ENCODE measurements at places on chromosomes 11 and 22.

GRCh38 chr11:110026858-110027626 lies 66.2 kb upstream of the ZC3H12C start:
- no peak for DNase-seq

DNA sequence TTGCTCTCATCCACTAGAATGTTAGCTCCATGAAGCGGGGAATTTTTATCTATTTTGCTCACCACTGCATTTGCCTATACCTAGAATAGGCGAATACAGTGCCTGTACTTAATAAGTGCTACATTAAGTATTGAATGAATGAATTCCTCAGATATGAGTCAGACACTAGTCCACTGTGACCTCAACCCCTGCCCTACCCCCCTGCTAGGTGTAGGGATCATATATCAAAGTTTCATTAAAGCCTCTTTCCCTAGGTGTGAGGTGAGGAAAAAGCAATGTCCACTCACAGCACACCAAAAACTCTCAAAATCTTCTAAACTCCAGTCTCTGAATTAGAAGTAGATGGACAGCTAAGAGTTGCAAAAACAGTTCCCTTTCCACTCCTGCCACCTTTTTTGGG lies 9.8 kb upstream of the PSMA1 start:
- no peak for DNase-seq

DNA sequence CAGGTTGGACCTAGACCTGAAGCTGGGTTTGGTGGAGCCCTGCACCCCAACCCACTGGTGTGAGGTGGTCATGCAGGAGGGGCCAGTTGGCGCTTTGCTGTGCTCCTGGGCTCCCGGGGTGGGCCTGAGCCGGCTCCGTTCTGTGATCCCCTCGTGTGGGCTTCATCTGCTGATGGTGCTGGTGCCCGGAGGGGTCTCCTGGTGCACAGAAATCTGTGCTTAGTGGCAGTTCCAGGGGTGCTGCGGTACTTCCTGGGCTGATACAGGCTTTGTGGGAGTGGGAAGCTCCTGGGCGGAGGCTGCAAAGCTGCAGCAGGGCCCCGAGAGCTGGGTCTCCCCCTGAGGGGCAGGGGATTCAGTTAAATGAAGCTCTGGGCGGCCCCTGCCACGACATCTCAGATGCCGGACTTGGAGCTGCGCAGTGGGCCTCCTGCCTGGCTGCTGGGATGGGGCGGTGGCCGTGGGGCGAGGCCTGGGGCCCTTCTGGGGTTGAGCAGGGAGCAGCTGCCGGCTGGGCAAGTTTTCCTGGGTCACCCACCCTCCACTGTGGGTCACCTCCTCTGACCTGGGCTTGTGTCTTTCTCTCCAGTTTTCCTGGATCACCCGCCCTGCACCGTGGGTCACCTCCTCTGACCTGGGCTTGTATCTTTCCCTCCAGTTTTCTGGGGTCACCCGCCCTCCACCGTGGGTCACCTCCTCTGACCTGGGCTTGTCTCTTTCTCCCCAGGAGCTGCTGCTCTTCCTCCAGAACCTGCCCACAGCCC lies 410.5 kb downstream of the TBC1D22A start:
- DNase-seq: peak; percentile 29

- DNase-seq: no peak
Measured at GRCh38 chr11:57144531-57145320, 37.0 kb upstream of the LRRC55 start.

DNA sequence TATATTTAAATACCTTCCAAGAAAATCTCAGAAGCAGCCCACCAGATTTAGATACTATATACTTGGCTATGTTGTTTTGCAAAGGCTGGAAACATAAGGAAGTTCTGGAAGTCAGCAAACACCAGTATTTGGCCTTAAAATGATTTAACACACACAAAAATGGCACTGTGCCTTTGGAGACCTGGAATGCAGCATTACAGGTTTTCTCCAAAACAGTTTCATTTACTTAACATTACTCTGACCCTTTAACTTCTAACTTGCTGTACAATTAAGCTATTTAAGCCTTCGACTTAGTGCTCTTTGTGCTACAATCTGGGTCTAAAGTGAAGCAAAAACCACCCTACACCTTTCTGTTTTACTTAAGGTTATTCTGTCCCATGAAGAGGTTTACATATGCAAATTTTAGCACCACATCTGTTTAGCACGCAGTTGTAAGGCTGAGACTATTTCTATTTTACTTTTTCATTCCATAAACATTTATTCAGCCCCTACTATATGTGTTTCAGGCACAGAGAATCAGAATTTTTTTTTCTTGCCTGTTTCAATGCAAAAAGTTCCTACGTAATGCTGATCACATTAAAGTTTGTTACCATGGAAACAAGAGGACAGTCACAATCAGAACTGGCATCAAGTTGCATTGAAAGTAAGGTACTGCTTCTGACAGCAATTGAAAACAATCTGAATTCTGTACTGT lies 70.3 kb downstream of the MAML2 start:
- no peak for DNase-seq

DNA sequence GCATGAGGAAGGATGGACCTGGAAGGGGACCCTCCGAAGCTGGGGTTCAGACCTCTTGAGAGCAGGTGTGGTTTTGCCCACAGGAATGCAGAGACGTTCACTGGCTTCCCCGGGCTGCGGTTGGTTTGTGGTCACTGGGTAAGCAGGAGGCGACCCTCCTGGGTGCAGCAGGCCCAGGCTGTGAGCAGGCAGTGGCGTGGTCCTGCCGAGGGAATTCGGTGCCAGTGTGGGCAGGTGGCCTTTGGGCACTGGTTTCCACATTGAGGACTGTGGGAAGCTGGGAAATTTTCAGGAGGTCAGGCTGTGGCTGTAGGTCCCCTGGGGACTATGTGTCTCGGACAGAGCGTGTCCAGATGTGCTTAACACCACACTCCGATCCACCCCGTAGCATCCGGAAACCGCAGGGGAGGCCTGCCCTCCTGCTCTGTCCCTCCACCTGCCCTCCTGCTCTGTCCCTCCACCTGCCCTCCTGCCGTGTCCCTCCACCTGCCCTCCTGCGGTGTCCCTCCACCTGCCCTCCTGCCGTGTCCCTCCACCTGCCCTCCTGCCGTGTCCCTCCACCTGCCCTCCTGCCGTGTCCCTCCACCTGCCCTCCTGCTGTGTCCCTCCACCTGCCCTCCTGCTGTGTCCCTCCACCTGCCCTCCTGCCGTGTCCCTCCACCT lies 27.5 kb downstream of the TPCN2 start:
- DNase-seq: no peak

GRCh38 chr11:27460158-27460978 lies 12.2 kb downstream of the LGR4 start:
- no peak for DNase-seq

GRCh38 chr11:120293038-120293800 lies 31.9 kb upstream of the TLCD5 start:
- DNase-seq: no peak

GRCh38 chr22:43867839-43868635 lies 5.7 kb upstream of the SULT4A1 start:
- DNase-seq: peak; percentile 34

GRCh38 chr11:16352707-16353106 lies 3.6 kb downstream of the SOX6 start:
- no peak for DNase-seq

- DNase-seq: no peak
Measured at GRCh38 chr22:30158744-30159500, 78.7 kb downstream of the HORMAD2 start.

- peak; percentile 19 for DNase-seq
Measured at GRCh38 chr11:128814856-128815705, 52.0 kb downstream of the KCNJ1 start.

GRCh38 chr22:19884161-19884953 lies 29.7 kb upstream of the GNB1L start:
- DNase-seq: no peak

GRCh38 chr11:8356721-8357504 lies 93.2 kb upstream of the LMO1 start:
- DNase-seq: no peak

- DNase-seq: no peak
Measured at GRCh38 chr22:17726928-17727897, 47.1 kb downstream of the BID start.

DNA sequence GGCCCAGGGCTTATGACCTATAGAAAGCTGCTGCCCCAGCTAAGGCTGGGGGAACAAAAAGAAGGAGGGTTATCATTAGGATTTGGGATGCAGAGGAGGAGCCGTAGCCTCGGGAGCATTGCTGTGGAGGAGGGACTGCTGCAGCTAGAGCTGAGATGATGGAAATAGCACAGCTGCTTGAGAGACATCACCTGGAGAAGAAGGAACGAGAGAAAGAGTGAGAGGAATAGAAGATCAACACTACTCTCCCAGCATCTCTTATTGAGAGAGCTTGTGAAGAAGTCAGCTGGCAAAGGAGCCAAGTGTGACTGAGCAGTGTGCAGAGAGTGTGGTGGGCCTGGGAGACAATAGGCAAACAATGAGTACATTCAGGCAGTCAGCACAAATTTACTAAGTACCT lies 100.7 kb upstream of the PLET1 start:
- DNase-seq: no peak

DNA sequence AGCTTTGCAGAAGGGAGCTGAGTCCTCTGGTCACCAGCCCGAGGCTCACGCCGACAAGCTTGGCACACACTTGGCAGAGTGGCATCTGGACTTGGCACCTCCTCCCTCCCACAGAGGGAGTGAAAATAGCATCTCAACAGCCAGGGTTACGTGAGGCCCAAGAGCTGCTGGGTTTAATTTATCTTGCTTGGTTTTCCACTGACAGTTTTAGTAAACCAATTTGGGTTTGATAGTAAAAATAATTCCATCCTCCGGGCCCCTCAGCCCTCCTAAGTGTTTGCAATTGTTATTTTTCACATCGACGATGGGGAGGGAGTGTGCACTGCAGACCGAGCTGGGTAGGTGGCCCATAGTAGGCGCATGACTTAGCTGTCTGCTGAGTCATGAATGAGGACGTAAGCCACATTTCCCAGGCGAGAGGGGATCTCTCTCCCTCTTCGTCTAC lies 107.6 kb upstream of the ASPHD2 start:
- DNase-seq: no peak

DNA sequence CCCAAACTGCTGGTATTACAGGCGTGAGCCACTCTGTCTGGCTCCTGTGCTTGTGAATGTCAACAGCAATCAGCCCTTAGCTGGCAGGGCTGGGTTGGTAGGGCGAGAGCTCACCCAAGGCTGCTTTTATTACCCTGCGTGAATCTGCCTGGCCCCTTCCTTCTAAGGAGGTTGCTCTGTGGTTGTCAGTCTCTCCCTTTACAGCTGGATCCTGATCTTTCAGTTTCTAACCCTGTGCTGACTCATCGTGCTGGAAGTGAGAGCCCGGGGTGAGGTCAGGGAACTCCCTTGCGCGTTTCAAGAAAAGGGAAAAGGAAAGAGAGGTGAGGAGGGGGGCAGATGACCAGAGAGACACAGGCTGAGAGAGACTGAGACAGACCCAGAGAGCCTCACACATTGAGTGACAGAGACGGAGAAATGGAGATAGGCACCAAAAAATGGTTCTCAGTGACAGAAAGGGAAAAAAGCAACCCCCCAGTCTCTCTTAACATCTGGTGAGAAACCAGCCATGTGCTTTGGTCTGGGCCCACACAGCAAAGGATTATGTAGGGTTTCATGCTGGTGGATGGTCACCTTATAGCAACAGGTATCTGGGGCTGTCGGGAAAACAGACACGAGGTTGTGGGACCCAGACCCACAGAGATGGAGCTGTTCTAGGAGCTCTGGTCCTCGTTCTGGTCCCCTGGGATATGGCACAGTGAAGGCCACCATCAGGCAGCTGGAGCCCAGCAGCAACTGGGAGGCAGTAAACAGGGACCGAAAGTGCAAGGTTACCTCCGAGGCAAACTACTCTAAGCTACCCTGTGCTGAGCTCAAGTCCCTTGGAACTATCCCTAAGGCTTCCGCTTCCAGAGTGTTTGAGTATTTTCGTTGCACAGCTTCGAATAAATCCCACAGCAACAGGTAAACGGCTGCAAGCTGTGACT lies 2.5 kb downstream of the TCN2 start:
- DNase-seq: no peak

DNA sequence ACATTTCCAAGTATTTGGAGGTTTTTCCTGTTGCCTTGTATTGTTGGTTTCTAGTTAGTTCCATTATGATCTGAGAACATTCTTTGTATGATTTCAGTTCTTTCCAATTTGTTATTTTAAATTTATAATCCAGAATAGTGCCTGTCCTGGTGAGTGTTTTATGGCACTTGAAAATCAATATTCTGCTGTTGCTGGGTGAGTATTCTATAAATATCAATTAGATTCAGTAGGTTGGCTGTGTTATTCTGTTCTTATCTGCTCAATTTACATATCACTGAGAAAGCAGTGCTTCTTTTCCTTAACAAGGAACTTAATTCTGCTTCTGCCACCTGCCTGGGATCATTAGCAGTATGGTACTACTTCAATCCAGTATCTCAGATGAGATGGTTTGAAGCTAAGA lies 123.5 kb downstream of the SNX19 start:
- no peak for DNase-seq

GRCh38 chr22:37190262-37190780 lies 2.3 kb upstream of the C1QTNF6 start:
- no peak for DNase-seq

DNA sequence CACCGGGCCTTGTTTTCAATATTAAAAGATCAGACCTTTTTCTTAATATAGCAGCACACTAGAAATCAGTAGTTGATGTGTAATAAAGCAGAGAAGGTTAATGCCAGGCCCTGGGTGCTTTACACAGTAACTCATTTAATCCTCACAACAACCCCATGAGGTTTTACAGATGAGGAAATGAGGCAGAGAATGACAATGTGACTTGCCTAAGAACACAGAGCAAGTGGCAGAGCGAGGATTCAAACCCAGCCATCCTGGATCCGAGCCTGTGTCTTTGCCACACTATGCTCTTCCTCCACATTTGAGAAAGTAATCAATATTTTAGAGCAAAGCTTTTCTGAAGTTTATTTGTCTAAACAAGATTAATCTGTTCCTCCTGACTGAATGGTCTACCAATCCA lies 7.2 kb downstream of the JAML start:
- no peak for DNase-seq

- no peak for DNase-seq
Measured at GRCh38 chr11:34488855-34489557, 24.6 kb downstream of the ELF5 start.

GRCh38 chr11:59841514-59841913 lies 3.8 kb downstream of the CBLIF start:
- no peak for DNase-seq

- DNase-seq: peak; percentile 65
Measured at GRCh38 chr11:64148226-64148916, 17.5 kb downstream of the MACROD1 start.
